HEK293T (cell line): ENCODE measurements at places on chromosomes 12 and 14.

DNA sequence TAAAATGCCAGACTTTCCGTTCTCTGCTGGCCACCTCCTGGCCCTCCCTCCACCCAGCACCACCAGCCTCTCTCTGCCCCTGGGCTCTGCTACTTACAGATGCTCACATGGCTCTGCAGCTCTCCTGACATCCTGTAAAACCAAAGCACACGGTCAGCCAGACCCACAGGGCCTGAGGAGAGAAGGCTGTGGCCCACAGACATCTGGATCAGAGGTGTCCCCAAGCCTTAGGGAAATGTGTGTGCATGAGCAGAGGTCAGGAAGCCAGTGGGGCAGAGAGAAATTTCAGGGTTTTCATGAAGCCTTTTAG is 11.5 kb downstream of the KRT77 start:
- no peak for DNase-seq

- DNase-seq, result no peak
Observed at GRCh38 chr14:95329941-95330340, 10.2 kb upstream of the CLMN start.

- no peak for DNase-seq
Observed at GRCh38 chr12:97194546-97194945, 268.1 kb upstream of the RMST start.

DNA sequence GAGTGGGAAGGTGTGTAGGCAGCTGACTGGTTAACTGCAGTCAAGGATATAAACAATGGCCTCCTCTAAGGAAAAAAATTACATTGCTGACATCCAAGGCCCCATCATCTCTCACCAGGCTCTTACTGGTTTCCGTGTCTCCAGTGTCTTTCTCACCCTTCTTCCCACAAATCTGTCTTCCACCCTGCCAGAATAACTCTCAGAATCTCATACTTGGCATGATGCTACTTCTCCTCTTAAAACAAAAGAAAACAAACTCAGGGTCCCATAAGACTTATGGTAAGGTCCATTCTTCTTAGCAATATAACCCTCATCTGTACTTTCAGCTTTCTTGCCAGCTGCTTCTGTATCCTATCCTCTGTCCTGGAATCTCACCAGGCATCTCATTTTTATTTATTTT is 68.9 kb downstream of the SUSD6 start:
- no peak for DNase-seq

GRCh38 chr14:22081337-22081736 is 407.7 kb upstream of the OR4E1 start:
- DNase-seq, result no peak

DNA sequence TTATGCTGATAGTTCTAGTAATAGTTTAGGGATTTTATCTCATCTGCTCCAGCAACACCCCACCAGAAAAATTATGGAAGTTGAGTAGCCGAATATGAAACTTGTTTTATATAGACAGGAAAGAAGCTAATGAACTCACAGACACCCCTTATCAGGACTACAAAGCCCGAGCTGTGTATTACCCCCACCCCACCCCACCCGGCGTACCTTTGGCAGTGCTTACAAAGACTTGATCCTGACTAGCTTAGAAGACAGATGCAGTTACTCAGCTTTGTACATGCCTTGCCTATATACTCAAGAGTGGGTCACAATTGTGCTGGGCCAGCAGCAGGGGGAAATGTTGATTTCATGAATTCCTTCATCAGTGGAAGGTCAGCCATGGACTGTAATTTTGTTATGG is 22.4 kb downstream of the PROX2 start:
- no peak for DNase-seq

DNA sequence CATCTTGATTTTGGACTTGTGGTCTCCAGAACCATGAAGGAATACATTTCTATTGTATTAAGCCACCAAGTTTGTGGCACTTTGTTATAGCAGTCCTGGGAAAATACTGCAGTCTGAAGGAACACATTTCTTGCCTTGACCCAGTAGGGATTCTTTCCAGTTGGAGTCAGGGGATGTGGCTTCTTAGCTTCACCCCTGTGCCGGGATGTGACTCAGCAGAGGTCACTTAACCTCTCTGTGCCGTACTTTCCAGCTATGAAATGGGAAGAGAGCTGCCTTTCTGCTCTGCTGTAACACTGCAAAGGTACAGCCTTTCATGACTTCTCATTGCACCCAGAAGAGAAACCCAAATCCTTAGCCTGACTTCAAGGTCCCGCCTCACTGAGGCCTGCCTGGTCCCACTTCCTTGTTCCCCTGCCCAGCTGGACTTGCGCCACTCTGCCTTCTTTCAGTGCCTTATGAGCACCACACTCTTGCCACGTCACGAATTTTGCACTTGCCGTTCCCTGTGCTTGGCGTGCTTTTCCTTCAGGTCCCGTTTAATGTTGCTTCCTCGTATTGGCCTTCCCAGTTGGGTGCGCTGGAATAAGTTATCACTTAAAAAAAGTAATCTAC is 24.2 kb downstream of the CHST11 start:
- DNase-seq, result no peak

- DNase-seq, result no peak
Observed at GRCh38 chr14:22409006-22409405, 180.0 kb downstream of the DAD1 start.

- no peak for DNase-seq
Observed at GRCh38 chr14:52700701-52701172, 5.4 kb upstream of the ERO1A start.

- DNase-seq, result no peak
Observed at GRCh38 chr12:69106482-69107118, 132.8 kb upstream of the CPSF6 start.

DNA sequence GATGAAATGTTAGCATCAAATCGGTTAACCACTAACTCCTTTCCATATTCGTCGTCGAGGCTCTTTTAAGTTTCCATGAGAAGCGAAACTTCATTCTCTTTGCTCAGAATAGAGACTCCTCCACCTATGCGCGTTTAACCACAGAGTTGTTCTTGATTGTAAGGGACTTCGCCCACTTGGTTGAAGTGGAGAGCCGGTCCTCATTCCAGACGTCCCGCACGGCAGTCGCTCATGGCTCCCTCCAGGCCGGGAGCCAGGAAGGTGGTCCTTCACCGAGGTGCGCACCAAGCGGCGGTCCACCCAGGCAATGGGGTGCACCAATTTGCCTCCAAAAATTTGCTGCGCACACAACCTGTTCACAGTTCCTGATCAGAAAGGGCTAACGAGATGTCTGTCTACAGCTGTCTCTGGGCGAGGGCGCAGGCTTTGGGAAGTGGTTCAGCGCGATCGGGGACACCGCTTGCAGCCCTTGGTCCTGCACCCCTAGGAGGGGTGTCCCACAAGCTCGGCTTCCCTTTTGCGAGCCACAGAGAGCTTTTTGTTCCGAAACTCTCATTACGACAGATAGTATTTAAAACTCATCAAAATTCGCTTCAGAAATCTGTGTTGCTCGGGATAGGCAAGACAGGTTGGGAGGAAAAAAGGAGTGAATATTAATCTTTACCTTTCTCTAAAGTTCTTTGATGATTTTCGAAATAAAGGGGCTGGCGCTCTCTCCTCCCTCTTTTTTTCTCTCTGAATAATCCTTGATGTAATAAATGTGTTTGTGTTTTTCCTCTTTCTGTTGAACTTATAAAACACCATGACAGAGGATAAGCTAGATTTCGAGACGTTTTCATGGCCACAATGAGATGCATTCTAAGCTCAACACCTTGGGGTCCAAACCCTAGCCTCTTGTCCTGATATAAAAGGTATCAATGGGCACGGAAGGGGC is 6.4 kb upstream of the ALX1 start:
- DNase-seq, result no peak

DNA sequence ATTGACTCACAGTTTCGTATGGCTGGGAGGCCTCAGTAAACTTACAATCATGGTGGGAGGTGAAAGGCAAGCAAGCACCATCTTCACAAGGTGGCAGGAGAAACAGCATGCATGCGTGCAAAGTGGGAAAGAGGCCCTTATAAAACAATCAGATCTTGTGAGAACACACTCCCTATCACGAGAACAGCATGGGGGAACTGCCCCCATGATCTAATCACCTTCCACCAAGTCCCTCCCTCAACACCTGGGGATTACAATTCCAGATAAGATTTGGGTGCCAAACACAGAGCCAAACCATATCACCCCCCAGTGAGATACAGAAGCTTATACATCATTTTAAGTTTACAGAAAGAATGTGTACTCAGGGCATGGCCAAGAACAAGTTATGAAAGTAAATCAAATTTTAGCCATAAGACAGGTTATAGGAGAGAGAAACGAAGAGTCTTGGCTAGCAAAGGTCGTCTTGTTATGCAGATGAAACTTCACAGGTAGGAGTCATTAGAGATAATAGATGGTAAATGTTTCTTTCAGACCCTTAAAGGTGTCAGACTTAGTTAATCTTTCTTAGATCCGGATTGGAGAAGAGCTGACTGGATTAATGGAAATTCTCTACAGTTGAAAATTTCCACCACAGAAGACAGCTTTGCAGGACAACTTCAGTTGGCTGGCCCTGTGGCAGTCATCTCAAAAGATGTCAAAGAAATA is 79.8 kb upstream of the SEL1L start:
- DNase-seq, result no peak

- DNase-seq, result no peak
Observed at GRCh38 chr14:23160924-23161522, 22.4 kb downstream of the SLC7A8 start.

DNA sequence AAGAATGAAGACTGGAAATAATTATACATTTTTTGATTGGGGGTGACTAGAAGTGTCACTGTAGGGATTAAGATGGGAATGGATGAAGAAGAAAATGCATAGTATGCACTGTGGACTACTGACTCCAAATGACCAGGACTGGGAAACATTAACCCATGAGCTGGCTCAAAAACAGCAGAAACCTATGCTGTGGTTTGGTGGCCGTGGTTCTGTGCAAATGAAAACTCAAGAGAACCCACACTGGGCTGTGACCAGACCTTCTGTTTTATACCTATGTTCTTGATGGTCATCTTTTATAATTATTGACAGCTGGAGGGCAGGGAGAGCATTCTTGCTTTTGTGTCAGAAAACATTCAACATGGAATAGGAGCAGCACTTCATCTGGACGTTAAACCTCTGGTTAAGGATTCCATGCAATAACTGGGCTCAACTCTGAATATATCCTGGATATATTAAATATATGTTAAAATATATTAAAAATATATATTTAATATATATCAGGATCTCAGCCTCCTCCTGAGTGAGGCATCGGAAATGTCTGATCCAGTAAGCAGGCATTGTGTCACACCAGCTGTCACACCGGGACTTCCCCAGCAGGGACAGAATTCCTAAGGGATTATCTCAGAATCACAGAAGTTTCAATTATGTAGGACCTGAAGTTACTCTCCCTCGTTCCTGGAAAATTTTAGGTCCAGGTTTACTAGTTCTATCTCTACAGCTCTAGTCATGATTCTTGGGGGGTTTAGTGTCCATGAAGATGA is 48.5 kb downstream of the BBS10 start:
- DNase-seq, result peak; percentile 14

GRCh38 chr14:63203015-63203414 is 1.2 kb upstream of the RHOJ start:
- DNase-seq, result no peak

GRCh38 chr12:50101663-50102062 is 2.1 kb upstream of the GPD1 start:
- peak; percentile 59 for DNase-seq

- DNase-seq, result peak; percentile 24
Observed at GRCh38 chr12:753611-754472, 1.5 kb downstream of the WNK1 start.

GRCh38 chr14:23182372-23183157 is 895 bp downstream of the SLC7A8 start:
- peak; percentile 55 for DNase-seq

DNA sequence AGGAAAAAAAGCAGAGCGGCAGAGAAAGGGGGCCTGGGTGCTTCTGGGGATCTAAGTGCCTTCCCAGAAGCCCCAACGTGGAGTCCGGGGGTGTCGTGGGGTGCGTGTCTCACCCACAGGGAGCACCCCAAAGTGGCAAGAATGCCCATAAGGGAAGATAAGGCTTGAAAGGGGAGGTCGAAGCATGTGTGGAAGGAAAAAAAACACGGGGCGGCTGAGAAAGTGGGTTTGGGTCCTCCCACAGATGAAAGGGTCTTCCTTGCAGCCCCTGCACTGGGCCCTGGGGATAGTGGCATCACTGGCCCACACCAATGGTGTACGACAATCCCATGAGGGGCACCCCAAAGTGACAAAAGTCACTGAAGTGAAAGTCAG is 275.5 kb downstream of the ALG10 start:
- DNase-seq, result no peak

DNA sequence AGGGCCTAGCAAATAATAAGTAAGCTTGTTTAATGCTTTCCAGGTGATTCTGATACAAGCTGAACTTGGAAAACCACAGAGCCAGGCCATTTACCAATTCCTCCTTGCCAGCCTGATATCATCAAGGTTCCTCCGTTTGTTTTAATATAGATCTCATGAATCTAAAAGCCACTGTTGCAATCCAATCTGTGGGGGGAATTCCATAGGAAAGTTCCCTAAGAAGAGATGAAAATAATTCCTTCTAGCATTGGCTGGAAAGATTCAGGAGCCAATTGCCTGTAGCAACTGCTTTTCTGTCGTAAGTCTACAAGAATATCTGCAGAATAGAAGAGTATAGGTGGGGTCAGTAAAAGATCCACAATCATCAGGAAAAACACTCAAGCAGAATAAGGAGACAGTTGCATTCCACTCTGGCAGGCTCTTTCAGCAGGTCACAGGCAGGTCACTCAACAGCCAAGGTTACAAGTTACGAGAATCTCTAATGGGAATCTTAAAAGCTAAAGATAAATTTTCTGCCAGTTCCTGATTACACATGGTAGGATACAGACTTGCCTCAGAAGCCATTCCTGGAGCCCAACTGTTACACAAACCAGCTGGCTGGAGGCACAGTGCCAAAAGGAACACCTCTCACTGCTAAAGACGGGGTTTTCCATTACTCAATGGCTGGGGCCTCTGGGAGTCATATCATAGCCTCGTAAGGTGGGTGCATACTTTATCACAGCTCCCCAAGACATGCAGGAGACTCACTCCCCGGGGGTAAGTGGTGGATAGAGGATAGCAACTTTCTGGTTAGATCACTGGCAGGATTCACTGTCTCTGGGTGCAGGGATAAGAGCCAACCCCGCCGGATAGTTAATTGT is 43.6 kb downstream of the FGD6 start:
- DNase-seq, result no peak

GRCh38 chr12:64909124-64909523 is 84.7 kb downstream of the TBC1D30 start:
- no peak for DNase-seq

- DNase-seq, result no peak
Observed at GRCh38 chr12:20189767-20190166, 178.6 kb upstream of the PDE3A start.

GRCh38 chr12:119576118-119576810 is 17.3 kb upstream of the TMEM233 start:
- no peak for DNase-seq

DNA sequence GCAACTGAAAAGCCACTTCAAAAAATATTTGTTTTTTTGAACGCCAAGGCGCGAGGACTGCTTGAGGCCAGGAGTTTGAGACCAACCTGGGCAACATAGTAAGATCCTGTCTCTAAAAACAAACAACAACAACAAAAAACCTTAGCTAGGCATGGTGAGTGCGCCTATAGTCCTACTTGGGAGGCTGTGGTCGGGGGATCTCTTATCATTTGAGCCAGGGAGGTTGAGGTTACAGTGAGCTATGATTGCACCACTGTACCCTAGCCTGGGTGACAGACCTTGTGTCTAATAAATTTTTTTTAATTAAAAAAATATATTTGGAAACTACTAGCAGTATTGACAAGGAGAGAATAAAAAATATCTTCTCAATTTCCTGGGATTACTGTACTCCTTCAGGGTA is 113.1 kb downstream of the TRAFD1 start:
- DNase-seq, result no peak

- DNase-seq, result no peak
Observed at GRCh38 chr12:25894759-25895158, 63.7 kb upstream of the RASSF8 start.
